ENCODE measurements at places on chromosomes 12 and 14. TPM values are rescaled to one million over a fixed set of nuclear protein-coding genes. Genes with fewer than 3 reads are reported as not detected.

DNA sequence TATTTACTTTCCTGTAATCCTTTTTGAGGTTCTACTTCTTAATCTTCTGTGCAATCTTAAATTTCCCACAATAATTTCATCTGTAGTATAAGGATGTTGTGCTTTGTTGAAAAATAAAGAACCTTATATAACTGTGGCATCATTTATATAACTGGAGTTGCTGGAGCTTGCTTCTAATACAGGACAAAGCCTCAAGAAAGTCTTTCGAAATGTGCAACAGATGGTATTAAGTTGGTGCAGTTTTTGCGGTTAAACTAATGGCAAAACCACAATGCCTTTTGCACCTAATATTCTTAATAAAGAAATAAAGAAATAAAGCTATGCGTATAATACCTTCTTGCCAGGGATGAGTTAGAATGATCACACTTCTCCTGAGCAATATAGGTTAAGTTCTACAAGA, 180.0 kb downstream of the KITLG start:
- H3K4me3 ChIP-seq: no peak overlapping the region
- DNase-seq: no peak
- no peaks in the 10 kb centered on the region for H3K27me3 ChIP-seq
- H3K27ac ChIP-seq: no peak overlapping the region
- no peaks in the 10 kb centered on the region for H3K4me1 ChIP-seq

- no peak overlapping the region for H3K27ac ChIP-seq
- no peak for DNase-seq
- H3K4me3 ChIP-seq: no peak overlapping the region
- H3K27me3 ChIP-seq: no peaks in the 10 kb centered on the region
Observed at GRCh38 chr14:92282669-92283068, 40.3 kb upstream of the SLC24A4 start.

GRCh38 chr14:98977451-98977850, 294.5 kb downstream of the BCL11B start:
- no peak overlapping the region for H3K27ac ChIP-seq
- DNase-seq: no peak
- no peaks in the 10 kb centered on the region for H3K36me3 ChIP-seq
- H3K27me3 ChIP-seq: no peaks in the 10 kb centered on the region

DNA sequence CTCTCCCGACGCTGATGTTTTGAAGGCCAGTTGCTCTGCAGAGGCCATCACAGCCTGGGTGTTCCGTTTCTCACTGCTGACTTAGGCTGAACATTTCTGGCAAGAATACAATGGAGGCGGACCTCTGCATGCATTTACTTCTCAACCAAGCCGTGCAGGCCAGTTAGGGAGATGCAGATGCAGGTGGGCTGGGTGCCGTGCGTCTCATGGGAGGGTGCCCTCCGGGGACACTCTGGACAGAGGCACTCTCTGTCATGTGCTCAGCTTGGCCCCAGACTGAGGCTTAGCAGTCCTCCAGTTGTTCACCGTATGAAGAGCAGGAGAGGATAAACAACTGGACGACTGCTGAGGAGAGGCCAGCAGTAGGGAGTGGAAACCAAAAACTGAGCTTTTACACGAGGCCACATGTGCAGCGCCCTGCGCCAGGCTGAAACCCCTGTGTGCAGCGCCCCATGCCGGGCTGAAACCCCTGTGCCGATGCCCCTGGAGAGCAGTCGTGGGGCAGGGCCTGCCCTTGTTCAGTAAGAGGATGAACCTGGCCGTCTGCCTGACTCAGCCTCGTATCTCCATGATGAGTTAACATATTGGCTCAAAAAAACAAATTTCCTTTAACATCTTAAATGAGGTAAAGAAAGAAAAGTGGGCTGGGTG, 32.3 kb downstream of the DDX51 start:
- no peaks in the 10 kb centered on the region for H3K27me3 ChIP-seq
- no peaks in the 10 kb centered on the region for H3K4me1 ChIP-seq
- H3K27ac ChIP-seq: no peak overlapping the region
- no peak overlapping the region for H3K4me3 ChIP-seq
- DNase-seq: no peak

COL2A1 gene
- total RNA-seq: not detected

All from fibroblast of lung (primary cell).